ENCODE measurements at places on chromosomes 6 and 20. TPM values are rescaled to one million over a fixed set of nuclear protein-coding genes. Genes with fewer than 3 reads are reported as not detected.

SLC44A4 gene
- total RNA-seq: 17.7 TPM

VSTM2L gene
- 0.46 TPM for total RNA-seq

LPIN3 gene
- total RNA-seq: 18.2 TPM

MDC1 gene
- total RNA-seq: 14.7 TPM

MYH7B gene
- total RNA-seq: 0.04 TPM

DNA sequence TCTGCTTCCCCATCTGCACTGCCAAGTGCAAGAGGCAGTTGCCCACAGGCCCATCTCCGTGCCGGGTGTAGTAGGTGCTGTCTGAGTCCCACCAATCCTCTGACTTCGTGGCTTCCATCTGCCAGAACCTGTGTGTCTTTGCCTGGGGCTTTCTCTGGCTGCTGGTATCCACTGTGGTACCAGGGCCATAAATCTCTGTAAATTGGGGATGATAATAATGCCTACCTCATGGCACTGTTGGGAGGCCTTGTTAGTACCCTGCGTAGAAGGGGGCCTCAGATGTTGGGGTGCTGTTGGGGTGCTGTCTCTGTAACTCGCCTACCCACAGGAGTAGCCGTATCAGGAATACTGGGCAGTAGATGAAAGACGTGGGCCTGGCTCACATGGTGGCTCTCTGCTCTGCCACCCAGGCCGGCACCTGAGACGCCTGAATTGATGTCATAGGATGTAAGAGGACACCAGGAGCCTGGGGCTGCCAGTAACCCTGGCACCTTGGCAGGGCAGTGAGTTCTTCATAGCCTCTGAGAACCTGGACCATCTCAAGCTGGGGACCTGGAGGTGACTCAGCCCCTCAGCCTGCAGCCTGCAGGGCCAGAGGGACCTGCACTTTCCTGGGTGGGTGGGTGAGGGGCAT, 94.1 kb upstream of the RNF24 start:
- DNase-seq: no peak

DNA sequence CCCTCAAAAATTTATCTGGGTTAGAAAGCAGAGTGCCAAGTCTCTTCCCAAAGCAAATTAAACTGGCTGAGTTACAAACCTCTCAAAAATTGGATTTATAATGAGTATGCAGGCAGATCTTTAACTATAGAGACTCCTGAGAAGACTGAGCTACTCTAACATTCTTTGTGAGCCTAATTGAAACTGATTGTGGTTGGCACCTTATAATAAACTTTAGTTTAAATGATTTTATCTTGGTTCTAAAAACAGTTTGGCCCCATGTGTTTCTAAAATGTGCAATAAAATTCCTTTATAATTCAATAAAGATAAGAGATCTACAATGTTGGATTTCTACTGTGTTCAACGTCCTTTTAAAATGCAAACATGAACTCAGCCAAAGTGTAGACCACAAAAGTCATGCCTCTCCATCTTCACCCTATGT, 480.2 kb upstream of the RNF217 start:
- DNase-seq: no peak

- no peak for DNase-seq
Measured at GRCh38 chr6:70705772-70706171, 38.1 kb downstream of the SMAP1 start.

- no peak for DNase-seq
Measured at GRCh38 chr6:170269151-170269845, 21.6 kb downstream of the DLL1 start.

DNA sequence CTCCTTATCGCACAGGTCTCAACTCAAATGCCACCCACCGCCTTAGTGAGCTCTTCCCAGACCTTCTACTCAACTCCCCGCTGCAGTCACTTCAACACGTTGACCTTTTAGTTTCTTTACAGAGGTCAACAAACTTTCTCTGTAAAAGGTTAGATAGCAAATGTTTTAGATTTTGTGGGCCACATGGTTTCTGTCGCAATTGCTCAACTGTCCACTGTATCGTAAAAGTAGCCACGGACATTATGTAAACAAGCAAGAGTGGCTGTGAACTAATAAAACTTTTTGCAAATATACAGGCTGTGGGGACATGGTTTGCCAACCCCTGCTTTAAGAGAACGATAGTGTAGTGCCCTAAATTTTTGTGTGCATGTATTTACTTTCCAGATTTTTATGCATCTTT, 247.6 kb upstream of the TSHZ2 start:
- DNase-seq: no peak

GRCh38 chr6:26422329-26422728, 18.0 kb upstream of the BTN3A3 start:
- DNase-seq: no peak

DNA sequence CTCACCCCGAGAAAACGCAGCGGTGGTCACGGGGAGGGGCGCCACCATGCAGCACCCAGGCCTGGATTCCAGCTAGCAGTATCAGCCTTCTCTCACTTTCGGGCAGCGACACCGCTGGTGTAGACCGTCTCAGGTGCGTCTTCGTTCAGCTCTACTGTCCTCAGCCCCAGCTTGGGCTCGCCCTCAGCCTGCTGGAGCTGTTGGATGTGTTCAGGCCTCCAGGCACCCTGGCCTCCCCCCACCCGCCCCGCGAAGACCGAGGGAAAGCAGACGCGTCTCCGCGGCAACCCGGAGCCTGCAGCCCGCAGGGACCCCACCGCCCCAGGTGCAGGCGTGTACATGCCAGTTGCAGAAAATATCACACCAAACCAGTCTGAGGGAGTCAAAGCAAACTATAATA, 60.8 kb upstream of the CARMIL1 start:
- DNase-seq: no peak

DNA sequence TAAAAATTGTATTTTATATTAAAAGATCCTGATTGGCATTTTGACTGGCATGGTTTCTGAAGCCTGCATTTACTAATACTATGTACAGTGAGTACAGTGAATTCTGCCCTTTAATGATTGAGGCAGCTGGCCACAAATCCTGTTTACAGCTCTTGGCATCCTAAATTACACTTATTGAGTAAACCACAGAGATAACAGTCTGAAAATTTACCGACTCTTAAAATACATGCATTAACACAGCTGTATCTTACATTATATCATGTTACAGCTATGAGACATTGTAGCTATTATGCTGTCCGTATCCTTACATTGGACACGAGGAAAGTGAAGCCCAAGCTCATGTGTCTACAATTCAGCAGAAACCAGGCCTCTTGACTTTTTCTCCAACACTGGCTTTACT, 90.8 kb downstream of the FAM83B start:
- no peak for DNase-seq

- DNase-seq: no peak
Measured at GRCh38 chr6:38789256-38789655, 74.1 kb downstream of the DNAH8 start.

- DNase-seq: no peak
Measured at GRCh38 chr20:10402938-10403608, 30.9 kb downstream of the MKKS start.

- DNase-seq: no peak
Measured at GRCh38 chr6:80886475-80886874, 780.0 kb downstream of the BCKDHB start.

GRCh38 chr6:20098267-20098876, 113.9 kb downstream of the MBOAT1 start:
- DNase-seq: no peak

DNA sequence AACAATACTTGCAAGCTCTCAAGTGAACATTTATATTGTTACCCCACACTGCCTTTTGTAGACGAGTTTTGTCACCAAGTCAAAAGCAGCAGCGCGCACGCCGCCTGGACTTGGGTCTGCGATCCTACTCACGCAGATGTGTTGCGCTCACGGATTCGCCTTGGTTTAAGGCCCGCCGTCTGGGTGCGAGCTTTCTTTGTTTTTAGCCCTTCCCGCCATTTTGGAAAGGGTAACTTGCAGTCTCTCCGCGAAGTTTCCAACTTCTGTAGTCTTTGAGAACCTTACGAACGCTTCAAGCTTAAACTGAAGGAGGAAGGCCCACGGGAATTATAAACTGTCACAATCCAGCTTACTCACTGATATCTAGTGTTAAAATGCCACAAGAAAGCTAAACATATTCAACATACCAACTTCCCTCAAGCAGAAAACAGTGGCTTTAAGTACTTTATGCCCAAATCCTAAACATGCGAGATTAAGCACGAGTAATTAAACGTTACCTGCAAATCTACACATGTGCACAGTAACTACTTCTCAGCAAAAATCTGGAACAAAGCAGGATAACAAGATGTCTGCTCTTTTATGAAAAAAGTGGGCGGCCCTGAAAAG, 80.4 kb upstream of the BTN3A2 start:
- no peak for DNase-seq

DNA sequence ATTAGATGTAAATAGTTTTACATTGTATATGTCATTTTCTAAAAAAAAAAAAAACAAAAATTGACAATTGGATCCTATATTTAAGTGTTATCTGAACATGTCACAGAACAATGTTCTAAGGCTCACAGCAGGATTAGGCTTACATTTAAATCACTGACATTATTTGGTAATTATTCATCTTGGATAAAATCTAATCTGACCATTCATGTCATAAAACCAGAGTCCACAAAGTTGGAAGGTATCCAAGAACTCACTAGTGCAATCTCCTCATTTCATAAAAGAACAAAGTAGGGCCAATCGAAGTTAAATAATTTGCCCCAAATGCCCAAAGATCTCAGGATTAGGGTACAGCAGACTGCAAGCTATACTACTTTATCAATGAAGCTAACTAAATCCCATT, 73.0 kb downstream of the PDSS2 start:
- DNase-seq: no peak

- DNase-seq: no peak
Measured at GRCh38 chr6:137303441-137303840, 84.3 kb upstream of the IFNGR1 start.

- DNase-seq: peak; percentile 80
Measured at GRCh38 chr20:50292591-50293283, 102.1 kb downstream of the CEBPB start.

GRCh38 chr20:36645998-36646397, at the start of gene SLA2:
Gene SLA2, minus strand, starts transcription at chr20:36646196. Its CDS starts 4,861 bp downstream, at chr20:36641335.
- DNase-seq: no peak
